ENCODE measurements at places on chromosomes 4 and X.

- DNase-seq, result no peak
Observed at GRCh38 chr4:36214735-36215485, 29.4 kb downstream of the ARAP2 start.

GRCh38 chr4:116923389-116923788, 162.0 kb downstream of the TRAM1L1 start:
- DNase-seq, result no peak

DNA sequence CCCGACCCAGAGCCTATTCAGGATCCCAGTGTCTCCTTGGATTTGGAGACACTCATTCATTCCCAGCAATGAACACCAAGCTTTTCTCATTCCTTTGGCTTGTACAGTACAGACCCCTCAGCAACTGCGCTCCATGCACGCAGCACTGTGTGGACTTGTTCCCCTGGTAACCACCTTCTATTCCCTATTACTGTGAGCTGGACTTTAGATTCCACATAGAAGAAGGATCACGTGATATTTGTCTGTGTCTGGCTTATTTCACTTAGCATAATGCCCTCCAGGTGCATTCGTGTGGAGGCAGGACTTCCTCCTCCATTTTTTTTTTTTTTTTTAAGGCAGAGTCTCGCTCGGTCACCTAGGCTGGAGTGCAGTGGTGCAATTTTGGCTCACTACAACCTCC, 106.4 kb downstream of the PHKA2 start:
- DNase-seq, result no peak

GRCh38 chr4:7185487-7186030, 6.8 kb upstream of the SORCS2 start:
- DNase-seq, result no peak

- DNase-seq, result no peak
Observed at GRCh38 chr4:22021106-22021505, 72.5 kb upstream of the KCNIP4 start.

DNA sequence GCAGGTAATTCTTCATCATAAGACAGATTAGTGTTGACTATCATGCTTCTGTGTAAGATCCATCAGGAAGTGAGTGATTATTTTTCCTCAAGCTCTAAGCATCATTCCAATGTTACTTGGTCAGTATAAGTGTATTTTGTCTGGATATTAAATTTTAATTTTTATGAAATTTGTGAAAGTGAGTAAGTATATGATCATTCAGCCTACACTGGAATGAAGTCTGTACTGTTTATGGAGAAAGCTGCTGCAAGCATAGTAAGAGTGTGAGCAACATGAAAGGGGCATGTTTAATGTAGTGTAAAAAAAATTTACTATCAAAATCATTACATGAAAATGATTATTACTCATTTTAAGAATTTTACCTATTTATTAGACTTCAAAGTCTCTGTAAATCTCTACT, 84.8 kb downstream of the IL15 start:
- DNase-seq, result no peak

GRCh38 chr4:88216395-88216794, 58.0 kb upstream of the ABCG2 start:
- no peak for DNase-seq

DNA sequence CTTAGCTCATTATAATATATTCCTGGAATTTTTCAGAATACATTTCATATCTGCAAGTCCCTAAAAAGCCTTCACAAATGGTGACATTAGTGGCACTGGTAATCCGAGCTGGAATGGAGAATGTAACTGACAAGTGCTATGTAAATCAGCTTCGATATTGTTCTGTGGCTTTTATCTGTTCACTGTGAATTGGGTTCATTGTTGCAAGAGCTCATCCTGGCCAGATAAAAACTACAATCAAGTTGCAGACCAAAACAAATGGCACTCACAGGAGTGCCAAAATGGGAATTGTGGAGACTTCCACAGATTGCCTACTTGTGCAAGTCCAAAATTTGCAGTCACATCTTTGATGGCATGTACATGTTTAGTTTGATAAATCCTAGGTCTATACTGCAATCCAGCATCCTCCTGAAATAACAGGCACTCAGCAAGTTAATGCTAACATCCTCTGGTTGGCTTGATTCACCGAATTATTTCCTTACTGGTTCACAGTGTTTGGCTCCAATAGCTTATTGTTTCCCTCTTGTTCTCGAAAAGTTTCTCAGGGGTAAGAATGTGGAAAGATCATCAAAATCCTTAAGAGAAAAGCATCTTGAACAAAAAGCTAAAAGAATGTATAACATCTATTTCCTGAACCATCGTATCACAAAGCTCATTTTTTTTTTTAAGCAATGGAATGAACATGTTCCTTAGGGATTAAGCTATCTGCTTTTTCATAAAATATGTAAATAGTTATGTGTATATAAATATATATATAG, 904.9 kb downstream of the CENPC start:
- no peak for DNase-seq

DNA sequence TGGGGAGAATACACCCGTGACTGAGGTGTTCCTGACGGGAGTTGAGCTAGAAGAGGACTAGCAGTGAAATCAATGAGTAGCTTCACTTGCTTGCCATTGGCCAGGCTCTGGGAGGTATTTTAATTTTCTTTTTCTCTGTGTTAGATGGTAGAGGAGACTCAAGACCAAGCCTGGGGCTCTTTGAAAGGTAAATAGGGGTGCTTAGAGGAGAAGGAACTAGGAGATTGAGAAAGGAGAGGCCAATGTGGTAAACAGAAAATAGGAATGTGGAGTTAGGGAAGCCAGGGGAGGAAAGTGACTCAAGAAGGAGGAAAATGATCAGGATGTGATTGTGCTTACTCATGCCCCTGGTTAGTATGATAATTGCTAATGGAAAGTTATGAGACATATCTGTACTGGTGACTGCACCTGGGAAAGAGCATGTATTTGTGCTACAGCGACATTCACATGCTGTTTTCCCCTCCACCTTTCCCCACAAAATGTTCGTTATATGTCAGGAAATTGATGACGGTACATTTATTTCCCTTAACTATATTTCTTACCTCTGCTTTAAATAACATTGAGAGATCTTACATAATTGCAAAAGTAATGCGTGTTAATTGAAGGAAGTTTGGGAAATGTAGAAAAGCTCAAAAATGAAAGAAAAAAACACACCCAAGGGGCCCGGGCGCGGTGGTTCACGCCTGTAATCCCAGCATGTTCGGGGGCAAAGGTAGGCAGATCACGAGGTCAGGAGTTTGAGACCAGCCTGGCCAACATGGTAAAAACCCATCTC, 16.9 kb upstream of the LRBA start:
- DNase-seq, result no peak

DNA sequence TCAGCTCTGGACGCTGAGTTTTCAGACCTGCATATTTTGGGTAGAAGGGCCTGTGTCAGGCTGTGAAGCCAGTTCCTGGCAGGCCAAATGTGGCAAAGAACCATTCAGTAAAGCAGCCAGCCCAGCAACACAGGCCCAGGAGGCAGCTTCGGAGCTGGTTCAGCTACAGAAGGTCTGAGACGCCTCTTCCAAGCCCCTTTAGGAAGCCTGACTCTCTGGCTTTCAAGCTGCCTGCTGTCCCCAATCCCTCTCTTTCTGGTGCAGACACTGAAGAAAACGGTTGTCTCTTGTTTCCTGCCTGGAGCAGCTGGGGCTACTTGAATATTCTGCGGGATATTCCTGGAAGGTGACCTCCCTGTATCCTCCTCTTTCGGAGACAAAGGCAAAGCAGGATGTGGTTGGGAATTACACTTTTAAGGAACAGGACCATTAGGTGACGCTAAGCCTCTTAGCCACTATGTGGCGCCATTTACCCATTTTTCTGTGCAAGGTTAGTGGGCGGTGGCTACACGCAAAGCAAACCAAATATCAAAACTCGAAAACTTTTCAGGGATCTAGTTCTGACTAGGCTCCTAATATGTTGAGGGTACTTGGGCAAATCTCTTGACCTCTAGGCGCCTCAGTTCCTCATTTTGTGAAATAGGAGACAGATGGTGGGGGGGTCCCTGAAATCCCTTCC, 47.2 kb upstream of the LAS1L start:
- no peak for DNase-seq

- no peak for DNase-seq
Observed at GRCh38 chr4:121185960-121186359, 21.8 kb upstream of the TNIP3 start.

GRCh38 chr4:114864060-114864459, 249.4 kb downstream of the NDST4 start:
- DNase-seq, result no peak

DNA sequence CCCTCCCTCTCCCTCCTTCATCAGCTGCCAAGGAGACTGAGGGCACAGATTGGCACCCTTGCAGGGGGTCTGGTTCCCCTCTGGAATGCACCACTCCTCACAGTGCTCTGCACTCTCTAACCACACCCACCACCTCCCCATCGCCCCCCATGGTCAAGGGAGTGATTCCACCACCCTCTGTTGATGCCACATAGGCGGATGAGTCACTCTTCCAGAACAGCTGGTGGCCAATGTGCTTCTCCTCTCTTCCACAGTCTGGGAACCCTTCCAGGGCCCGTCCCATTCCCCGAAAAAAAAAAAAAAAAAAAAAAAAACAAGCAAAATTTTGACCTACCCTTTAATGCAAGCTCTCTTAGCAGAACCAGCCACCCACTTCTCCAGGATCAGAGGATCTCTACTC, 341.3 kb upstream of the KLF3 start:
- DNase-seq, result no peak

DNA sequence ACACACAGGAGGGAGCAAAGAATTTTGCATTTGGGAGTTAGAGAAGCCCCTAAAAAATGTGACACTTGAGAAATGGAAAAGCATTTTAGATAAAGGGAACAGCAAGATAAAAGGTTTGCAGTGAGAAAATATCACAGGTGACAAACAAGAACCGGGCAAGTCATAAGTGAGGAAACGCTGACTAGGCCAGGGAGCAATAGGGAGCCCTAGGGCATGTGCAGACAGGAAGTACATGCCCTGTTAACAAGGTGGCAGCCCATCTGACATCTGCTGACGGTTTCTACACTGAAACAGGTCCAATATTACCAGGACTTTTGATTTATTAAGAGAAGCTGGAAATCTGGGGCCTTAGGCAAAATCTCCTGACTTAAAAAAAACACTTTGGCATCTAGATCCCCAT, 4.0 kb upstream of the IL13RA1 start:
- no peak for DNase-seq

DNA sequence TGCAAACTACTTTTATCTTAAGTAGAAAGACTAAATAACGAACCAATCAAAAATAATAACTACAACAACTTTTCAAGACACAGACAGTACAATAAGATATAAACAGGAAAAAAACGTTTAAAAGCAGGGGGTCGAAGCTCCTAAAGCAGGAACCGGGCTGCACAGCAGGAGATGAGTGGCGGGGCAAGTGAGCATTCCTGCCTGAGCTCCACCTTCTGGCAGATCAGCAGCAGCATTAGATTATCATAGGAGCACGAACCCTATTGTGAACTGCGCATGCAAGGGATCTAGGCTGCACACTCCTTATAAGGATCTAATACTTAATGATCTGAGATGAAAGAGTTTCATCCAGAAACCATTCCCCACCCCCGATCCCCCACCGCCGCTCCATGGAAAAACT, 146.2 kb downstream of the TEX11 start:
- no peak for DNase-seq

GRCh38 chr4:32145987-32146386, 1425.8 kb downstream of the PCDH7 start:
- no peak for DNase-seq

- DNase-seq, result no peak
Observed at GRCh38 chrX:108537005-108537404, 97.4 kb downstream of the COL4A5 start.

GRCh38 chrX:51694254-51694653, 11.6 kb upstream of the CENPVL2 start:
- no peak for DNase-seq
